ENCODE measurements at places on chromosomes 5 and 9.

DNA sequence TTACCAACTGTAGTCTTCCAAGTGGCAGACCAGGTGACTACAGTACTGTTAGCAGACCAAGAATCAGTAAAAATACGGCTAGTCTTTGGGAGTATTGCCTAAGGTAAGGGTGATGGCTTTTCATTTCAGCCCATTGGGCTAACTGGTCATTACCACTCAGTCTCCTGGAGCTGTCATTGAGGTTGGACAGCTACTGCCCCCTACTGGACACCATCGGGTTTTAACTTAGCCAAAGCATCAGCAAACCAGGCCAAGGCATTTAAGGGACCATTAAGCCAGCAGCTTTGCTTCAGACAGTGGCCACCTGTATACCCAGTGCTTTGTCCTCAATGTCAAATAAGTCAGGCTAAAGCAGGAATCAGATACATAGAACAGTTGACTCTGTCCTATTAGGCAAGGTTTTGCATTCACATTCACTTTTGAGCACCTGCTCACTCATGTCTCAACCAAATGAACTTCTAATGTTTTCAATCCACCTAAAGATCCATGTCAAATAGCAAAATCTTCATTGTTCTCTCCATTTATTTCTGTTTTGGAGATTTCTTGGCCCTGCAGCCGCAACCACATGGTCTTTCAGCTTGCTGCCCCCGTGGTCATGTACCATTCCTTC is 117.2 kb downstream of the INVS start:
- peak; percentile 76 for DNase-seq

DNA sequence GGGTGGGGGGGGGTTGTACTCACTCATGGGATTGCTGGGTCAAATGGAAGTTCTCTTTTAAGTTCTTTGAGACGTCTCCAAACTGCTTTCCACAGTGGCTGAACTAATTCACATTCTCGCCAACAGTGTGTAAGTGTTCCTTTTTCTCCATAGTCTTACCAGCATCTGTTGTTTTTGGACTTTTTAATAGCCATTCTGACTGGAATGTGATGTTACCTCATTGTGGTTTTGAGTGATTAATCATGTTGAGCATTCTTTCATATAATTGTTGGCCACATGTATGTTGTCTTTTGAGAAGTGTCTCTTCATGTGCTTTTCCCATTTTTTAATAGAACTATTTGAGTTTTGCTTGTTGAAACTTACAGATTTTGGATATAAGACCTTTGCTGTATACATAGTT is 94.9 kb upstream of the PLPPR1 start:
- peak; percentile 5 for DNase-seq

DNA sequence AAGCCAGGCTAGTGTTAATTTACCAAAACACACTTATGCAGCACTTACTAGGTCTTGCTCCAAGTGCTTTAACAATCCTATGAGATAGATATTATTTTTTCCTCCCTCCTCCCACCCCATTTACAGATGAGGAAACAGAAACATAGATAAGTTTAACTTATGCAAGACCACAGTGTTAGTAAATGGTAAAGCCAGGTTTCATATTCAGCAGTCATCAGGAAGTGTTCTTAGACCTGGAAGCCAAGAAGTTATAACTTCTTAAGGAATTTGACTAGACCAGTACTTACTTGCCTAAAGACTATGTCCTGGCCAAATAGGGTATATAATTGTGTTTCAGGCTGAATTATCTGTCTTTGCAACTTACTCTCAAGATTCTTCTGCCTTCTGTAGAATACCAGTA is 15.9 kb downstream of the ABHD17B start:
- peak; percentile 64 for DNase-seq

- DNase-seq: peak; percentile 64
Measured at GRCh38 chr5:147576646-147577535, 67.0 kb upstream of the DPYSL3 start.

DNA sequence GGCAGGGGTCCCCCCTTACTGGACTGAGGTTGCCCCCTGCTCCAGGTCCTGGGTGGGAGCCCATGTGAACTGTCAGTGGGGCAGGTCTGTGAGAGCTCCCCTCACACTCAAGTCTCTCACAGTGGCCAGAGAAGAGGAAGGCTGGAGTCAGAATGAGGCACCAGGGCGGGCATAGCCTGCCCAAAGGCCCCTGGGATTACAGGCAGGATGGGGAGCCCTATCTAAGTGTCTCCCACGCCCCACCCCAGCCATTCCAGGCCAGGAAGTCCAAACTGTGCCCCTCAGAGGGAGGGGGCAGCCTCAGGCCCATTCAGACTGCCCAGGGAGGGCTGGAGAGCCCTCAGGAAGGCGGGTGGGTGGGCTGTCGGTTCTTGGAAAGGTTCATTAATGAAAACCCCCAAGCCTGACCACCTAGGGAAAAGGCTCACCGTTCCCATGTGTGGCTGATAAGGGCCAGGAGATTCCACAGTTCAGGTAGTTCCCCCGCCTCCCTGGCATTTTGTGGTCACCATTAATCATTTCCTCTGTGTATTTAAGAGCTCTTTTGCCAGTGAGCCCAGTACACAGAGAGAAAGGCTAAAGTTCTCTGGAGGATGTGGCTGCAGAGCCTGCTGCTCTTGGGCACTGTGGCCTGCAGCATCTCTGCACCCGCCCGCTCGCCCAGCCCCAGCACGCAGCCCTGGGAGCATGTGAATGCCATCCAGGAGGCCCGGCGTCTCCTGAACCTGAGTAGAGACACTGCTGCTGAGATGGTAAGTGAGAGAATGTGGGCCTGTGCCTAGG is at the start of gene CSF2:
TSS of gene CSF2 (plus strand) at position 559 of the 783 bp plus-strand sequence. CDS start at position 594, 35 bp downstream.
- peak; percentile 32 for DNase-seq

DNA sequence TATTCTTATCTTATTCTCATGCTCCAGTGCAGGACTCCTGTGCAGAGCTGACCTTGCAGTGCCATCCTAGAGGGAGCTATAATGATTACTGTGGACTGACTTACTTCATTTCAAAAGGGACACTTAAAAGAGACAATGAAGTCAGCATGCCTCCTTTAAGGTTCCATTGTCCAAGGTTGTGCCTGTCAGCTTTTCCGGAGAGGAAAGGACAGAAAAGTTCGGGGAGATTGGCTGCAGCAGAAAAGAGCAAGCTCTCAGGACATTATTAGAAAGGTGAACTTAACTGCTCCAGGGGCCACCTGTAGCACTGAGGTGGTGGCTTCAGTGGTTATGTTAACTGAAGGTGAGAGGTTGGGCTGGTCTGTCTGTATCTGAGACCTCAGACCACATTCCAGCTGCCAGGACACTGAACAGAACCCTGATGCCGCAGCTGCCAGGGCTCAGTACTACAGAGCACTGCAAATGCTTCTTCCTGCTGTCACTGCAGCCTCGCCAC is 112.9 kb downstream of the ST8SIA4 start:
- DNase-seq: peak; percentile 12

GRCh38 chr9:116355153-116355921 is 201.7 kb downstream of the PAPPA start:
- DNase-seq: peak; percentile 58

- DNase-seq: no peak
Measured at GRCh38 chr9:1536522-1537170, 478.5 kb upstream of the SMARCA2 start.

- DNase-seq: no peak
Measured at GRCh38 chr5:73686912-73687311, 60.9 kb downstream of the ARHGEF28 start.

DNA sequence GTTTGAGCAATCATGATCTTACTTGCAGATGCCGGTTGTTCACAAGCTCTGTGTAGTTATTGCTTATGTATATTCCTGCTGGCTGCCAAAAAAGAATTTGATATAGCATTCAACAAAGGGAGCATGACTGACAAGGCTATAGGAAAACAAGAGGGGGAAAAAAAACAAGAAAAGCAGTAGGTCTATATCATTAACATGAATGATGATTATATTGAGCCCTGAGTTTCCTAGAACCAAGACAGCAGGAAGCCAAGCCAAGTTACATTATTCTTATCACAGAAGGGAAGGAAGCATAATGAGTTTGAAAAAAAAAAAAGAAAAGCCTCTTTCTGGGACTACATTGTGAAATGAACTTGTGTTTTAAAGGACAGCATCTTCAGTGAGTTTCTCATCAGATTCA is 41.0 kb downstream of the TSTD2 start:
- DNase-seq: no peak

GRCh38 chr9:90867101-90867500 is 65.5 kb downstream of the SYK start:
- no peak for DNase-seq

- DNase-seq: no peak
Measured at GRCh38 chr5:163943546-163943945, 438.1 kb downstream of the MAT2B start.

- DNase-seq: peak; percentile 15
Measured at GRCh38 chr9:75892216-75892911, 1.9 kb downstream of the PCSK5 start.

GRCh38 chr5:51990241-51990640 is 607.0 kb downstream of the ISL1 start:
- DNase-seq: no peak

- peak; percentile 83 for DNase-seq
Measured at GRCh38 chr5:115599502-115599901, 2.8 kb downstream of the TICAM2 start.

- DNase-seq: no peak
Measured at GRCh38 chr9:117869712-117870111, 165.5 kb downstream of the TLR4 start.

GRCh38 chr5:10866913-10867312 is 105.9 kb upstream of the DAP start:
- DNase-seq: peak; percentile 12

DNA sequence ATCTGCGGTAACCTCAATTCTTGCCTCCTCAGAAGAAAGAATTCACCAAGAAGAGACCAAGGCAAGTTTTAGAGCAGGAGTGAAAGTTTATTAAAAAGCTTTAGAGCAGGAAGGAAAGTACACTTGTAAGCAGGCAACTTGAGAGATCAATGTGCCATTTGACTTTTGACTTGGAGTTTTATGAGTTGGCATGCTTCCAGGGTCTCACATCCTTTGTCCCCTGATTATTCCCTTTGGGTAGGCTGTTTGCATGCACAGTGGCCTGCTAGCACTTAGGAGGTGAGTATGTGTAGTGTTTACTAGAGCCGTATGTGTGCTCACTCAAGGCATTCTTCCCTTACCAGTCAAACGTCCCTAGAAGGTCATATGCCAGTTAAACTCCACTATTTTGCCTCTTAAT is 111.0 kb upstream of the RAI14 start:
- no peak for DNase-seq

DNA sequence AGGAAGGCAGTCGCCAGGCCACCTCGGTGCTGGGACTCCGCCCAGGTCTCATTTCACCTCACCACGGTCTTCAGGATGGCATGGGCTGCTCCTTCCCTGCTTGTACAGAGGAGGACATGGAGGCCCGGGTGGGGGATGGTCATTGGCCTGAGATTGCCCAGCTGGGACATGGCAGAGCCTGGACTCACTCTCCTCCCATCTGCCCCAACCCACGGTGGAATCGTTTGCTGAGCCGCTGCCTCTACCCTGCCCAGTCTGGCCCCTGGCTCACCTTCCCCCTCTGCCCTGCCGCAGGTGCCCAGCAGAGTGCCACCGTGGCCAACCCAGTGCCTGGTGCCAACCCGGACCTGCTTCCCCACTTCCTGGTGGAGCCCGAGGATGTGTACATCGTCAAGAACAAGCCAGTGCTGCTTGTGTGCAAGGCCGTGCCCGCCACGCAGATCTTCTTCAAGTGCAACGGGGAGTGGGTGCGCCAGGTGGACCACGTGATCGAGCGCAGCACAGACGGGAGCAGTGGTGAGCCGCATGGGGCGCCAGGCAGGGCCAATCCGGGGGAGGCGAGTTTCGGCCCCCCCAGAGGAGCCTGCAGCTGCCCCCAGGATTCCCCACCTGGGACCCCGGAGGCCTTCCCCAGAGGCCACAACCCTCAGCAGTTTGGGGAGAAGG is 36.7 kb downstream of the HK3 start:
- DNase-seq: no peak

- DNase-seq: no peak
Measured at GRCh38 chr5:31783086-31783645, 144.2 kb downstream of the PDZD2 start.

DNA sequence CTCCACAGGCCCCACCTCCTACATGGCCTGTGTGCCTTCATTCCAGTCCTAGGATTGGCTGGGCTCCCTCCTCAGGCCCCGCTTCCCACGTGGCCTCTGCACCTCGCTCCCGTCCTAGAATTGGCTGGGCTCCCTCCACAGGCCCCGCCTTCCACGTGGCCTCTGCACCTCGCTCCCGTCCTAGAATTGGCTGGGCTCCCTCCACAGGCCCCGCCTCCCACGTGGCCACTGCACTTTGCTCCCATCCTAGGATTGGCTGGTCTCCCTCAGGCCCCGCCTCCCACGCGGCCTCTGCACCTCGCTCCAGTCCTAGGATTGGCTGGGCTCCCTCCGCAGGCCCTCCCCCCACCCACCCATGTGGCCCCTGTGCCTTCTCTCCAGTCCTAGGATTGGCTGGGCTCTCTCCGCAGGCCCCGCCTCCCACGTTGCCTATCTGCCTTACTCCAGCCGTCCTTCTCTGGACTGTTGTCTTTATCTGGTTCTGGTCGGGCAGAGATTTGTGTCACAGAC is 45.3 kb upstream of the CACNA1B start:
- DNase-seq: no peak

DNA sequence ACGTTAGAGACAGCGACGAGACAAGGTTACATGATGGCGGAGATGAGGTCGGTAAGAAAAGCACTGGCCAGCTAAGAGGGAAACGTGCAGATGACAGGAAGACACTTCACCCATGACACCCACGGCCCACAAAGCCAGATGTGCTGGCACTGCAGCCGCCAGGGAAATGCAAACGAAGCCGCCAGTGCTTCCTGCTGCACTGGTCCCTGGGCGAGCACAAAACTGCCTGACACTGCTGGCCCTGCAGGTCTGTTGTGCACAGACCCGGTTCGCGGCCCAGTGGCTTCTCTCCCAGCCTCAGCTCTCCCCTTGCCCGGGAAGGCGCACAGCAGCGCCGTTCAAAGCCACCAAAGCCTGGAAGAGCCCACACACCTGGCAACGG is 20.3 kb downstream of the QSOX2 start:
- no peak for DNase-seq

- no peak for DNase-seq
Measured at GRCh38 chr5:164336276-164336675, 830.9 kb downstream of the MAT2B start.

GRCh38 chr5:160020266-160020770 is 11.4 kb downstream of the TTC1 start:
- peak; percentile 50 for DNase-seq

DNA sequence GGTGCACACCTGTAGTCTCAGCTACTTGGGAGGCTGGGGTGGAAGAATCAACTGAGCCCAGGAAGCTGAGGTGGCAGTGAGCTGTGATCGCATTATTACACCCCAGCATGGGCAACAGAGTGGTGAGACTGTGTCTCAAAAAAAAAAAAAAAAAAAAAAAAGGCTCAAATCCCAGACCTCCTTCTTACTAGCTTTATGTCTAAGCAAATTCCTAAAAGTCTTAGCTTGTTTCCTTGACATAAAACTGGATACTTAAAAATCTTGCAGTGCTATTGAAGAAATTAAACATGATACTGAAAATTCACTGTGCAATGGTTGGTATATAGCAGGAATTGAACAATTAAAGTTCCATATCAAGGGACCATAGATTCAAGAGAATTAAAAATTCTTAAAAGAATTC is 45.0 kb downstream of the PCDHGC5 start:
- DNase-seq: no peak

- no peak for DNase-seq
Measured at GRCh38 chr9:6708732-6709131, 49.0 kb upstream of the KDM4C start.

- DNase-seq: no peak
Measured at GRCh38 chr9:105436783-105437182, 11.1 kb upstream of the FSD1L start.

GRCh38 chr5:15647251-15647650 is 147.3 kb downstream of the FBXL7 start:
- DNase-seq: no peak
